Stimulated activated CD4-positive, alpha-beta T cell treated with anti-CD3 and anti-CD28 coated beads, Interleukin-4, amount 100 ng/mL, for 24 hours (primary cell): ENCODE measurements at places on chromosomes 3 and 15.
A peak's percentile ranks its signal among the peaks of the same experiment; 100 is the strongest.

GRCh38 chr3:128152419-128153155 is 694 bp upstream of the EEFSEC start:
- DNase-seq: no peak

- no peak for DNase-seq
Measured at GRCh38 chr3:140753865-140754754, 76.2 kb downstream of the TRIM42 start.

- DNase-seq: no peak
Measured at GRCh38 chr15:32970847-32971246, 223.7 kb downstream of the FMN1 start.

- peak; percentile 23 for DNase-seq
Measured at GRCh38 chr3:183202004-183202722, 39.6 kb upstream of the LAMP3 start.

DNA sequence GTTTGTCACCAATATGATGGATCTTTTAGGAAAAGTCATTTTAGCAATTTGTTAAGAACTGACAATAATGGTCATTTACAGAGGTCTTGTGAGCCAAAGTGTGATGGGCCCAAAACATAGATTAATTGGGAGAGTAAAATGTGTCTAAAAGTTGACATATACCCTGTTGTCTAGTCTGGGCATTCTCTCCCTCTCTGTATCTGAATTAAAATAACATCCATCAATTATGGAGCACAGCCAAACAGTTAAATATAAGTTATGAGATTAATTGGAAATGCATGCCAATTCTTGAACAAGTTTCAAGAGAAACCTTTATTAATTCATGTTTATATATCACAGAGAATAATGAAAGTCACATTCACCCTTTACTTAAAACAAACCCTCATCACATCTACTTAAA is 13.6 kb upstream of the NANOGP8 start:
- no peak for DNase-seq

- DNase-seq: no peak
Measured at GRCh38 chr15:58555162-58556027, 123.6 kb downstream of the LIPC start.

DNA sequence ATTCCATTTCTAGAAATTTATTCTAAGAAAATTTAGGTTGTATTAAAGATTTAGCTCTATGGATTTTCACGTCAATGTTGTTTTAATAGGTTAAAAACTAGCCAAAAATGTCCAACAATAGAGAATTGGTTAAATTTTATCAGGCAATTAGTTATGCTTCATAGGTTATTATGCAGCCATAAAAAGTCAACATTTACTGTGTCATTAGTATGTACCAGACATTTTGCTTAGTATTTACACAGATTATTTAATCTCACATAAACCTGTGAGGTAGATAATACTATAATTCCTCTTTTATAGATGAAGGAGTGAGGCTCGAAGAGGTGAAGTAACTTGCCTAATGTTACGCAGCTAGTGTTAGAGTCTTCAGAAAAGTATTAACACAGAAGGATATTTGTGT is 70.6 kb upstream of the LRRFIP2 start:
- DNase-seq: no peak

- DNase-seq: no peak
Measured at GRCh38 chr15:28879551-28879950, 6.2 kb upstream of the APBA2 start.

- no peak for DNase-seq
Measured at GRCh38 chr15:81183439-81183775, 13.3 kb upstream of the IL16 start.

GRCh38 chr15:27889258-27889657 is 209.9 kb downstream of the OCA2 start:
- no peak for DNase-seq

DNA sequence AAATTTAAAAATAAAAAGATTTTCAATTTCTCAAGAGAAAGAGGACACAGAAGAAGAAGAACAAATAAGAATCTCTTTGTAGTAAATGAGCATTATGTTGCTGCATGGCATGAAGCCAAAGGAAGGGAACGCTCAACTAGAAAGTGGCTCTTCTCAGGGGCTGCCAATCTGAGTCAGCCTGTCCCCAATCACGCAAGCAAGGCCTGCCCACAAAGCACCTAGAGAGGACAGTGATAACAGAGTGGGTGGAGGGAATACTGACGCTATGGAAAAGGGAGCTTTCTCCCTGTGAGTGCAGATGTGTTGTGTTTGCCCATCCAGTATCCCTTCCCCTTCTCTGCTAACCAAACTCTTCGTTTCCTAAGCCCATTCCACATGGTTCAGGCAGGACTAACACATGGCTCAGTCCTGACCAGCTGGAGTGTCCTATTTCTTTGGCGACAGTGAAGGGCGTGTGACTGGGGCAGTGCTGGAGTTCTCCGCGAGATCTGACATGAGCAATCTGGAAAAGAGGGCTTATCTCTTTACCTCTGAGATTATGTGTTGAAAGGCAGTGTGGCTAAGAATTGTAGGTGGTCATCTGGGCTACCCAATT is 14.2 kb downstream of the FBN1 start:
- DNase-seq: no peak

DNA sequence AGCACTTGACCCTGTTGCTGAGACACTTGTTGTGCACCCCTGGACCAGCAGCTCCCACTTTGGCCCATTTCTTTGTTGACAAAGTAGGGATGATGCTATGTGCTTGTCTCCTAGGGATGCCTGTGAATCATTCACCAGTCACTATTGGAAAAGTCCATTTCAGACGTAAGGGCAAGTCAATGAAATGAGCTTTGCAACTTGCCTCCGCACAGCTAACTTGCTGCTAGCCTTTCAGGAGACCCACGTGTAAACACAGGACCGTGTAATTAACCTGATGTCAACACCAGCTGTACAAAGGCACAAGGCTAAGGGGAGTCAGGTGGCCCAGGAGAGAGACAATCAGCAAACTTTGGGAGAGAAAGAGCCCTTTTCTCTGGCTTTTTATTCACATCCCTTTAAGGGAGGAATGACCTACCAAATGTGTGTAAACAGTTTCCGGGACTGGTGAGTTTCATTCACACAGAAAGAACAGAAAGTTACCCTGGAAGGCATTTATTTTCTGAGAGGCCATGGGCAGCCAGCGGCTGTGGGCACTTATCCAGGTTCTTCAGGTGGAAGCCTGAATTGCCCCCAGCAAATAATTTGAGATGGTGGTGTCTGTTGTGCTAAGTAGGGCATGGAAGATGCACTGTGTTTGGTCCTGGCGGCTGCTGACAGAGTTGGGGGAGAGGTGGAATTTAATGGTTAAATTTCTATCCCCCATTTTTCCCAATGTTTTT is 54.0 kb downstream of the TIPARP start:
- DNase-seq: no peak

- DNase-seq: peak; percentile 30
Measured at GRCh38 chr3:183188895-183189462, 26.4 kb upstream of the LAMP3 start.

DNA sequence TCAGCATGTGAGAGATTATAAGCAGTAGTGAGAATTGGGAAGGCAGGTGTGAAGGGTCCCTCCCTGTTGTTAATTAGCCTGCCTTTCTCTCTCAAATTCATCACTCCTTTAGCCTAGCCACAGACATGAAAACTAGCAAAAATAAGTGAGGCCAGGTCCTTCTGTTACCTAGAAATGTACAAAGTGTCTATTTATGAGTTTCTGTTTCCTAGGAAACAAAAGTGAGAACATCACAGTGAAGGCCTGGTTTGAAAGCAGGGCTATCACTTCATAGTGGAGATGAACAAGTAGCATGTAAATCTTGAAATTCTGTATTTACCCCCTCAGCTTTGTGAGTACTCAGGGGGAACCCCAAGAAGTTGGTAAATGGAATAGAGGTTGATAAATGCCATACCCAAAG is 78.2 kb upstream of the UMPS start:
- DNase-seq: no peak

DNA sequence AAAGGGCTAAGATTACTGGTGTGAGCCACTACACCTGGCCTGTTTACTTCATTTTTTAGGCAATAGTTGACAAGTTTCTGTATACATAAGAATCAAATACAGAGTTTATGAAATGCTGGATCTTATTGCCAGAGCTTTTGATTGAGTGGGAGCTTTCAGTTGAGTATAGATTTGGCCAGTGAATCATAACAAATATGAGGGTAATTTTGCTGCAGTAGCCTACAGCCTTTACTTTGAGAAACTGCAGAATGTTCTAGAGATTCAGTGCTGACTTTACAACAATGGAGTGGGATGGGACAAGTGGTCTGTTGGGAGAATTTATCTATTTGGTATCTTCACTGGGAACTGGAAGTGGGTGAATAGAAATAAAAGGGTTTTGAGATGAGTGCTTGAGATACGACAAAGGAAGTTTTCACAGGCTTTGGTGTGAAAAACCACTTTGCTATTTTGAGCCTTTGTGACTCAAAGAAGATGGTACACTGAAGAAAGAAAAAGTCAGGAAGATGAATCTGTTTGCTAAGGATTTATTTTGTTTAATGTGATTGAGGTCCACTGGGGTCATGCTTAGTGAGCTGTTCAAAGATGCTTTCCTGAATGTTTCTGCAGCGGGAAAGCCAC is 227.8 kb downstream of the UBE2E2 start:
- DNase-seq: no peak

DNA sequence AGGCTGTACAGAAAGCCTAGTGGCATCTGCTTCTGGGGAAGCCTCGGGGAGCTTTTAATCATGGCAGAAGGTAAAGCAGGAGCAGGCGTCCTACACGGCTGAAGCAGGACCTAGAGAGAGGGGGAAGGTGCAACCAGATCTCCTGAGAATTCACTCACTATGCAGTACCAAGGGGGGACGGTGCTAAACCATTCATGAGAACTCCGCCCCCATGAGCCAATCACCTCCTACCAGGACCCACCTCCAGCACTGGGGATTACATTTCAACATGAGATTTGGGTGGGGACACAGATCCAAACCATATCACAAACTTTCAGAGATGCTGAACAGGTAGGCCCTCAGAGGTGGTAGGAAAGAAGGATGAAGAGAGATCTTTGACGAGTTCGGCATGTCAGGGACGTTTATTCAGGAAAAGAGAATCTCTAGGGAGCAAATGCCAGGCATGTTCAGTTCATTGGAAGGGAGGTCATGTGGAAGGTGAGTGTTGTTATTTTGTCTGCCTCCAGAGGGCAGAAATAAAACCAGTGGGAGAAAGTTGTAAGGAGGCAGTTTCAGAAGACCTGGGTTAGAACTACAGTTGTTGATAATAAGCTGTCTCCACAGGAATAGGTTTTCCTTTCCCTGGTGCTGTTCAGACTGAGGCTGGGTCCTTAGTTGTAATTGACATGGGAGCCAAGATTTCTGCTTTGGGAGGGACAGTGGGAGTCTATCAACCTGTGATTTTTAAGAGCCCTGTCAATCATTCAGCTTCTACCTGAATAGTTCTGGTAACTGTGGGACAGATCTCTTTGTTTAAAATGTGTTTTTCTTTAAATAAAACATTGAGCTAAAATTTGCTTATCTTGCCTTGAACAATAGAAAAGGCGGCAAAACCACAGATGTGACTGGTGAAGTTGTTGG is 4.3 kb upstream of the FNDC3B start:
- DNase-seq: peak; percentile 12

DNA sequence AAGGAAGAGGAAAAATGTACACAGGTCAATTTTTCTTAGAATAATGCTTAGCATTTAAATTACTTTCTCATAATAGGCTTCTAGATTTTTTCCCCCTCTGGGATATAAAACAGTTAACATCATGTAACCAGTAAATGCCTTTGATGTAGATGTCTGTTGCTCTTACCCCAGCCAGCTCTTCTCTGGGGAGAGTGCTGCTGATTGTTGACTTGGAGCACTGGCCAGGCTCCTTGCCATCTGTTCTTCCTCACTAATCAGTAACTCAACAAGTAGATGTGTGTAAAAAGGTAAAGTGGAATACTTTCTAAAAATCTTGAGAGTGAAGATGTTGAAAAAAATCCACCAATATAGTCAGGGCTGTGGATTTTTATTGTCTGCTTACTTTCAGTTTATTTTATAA is 42.2 kb downstream of the RIOX2 start:
- DNase-seq: no peak

DNA sequence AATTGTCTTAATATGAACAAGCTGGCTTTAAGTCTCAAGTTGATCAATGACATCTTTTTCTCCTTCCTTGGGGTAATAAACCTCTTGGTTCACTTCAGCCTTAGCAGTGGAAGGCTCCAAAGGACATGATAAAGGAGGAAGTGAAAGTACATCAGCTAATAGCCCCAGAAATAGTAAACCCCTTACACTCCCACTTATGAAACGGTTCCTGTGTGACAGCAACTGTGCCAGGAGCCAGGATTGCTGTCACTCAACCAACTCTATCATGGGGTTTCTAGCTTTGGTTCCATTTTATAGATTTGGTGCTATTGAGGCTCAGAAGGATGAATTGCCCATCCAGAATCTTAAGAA is 216.7 kb downstream of the ABHD5 start:
- DNase-seq: no peak

DNA sequence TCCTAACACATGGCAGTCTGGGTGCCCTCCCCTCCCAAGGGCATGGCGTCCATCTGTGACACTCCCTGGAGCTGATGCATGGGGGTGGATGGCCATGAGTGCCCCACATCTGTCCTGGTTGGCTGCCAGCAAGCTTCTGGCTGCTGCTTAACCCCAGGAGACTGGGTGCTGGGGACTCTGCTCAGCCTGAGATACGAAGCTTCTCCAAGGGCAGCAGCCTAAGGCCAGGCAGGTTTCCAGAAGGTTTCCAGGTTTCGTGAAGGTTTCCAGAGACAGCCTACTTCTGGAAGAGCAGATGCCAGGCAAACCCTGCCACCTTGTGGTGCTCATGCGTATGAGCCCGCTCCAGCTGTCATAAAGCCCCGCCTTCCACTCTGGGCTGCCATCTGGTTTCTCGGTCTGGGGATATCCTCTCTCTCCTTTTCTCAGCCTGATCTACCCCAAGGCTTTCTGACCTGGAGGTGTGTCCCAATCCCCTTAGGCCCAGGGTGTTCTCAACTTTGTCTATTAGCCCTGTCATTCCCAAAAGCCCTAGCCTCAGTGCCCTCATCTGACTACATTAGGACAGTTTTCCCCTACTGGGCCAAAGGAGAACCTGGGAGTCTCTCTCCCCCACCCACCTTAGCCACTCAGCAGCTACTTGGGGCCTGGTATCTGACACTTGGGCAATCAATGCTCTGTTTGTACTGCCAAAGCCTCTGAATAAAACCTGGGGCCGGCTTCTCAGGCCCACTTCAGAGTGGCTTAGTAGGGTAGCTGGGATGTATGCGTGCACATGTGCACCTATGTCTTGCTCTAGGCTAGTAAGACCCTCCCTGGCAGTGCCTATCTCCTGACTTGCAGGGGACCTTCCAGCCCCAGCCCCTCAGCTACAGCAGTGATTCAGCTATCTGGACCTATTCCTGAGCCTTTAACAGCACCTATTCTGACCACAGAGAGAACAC is 12.0 kb downstream of the MRPL46 start:
- DNase-seq: peak; percentile 31

GRCh38 chr3:188122571-188123169 is 31.3 kb upstream of the LPP start:
- DNase-seq: no peak

DNA sequence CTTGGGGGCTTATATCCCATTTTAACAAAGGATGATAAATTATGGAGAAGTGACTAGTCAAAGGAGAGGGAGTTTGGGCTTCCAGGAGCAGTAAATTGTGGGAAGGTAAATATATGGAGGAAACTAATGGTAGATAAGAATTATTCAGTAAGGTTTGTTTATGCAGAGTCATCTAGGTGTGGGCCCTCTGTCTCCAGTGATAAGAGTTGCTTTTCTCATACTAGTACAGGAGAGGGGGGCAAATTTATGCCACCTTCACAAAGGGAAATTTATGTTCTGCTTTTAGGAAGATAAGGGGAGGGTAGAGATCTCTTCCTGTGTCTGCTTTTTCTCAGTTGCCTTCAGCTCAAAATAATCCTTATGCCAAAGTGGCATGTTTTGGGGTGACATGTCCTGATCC is 383.7 kb upstream of the PPP2R3A start:
- no peak for DNase-seq

- no peak for DNase-seq
Measured at GRCh38 chr3:73365756-73366397, 258.9 kb downstream of the PDZRN3 start.
